ENCODE measurements at places on chromosomes 16 and 17. TPM values are rescaled to one million over a fixed set of nuclear protein-coding genes. Genes with fewer than 3 reads are reported as not detected.

The ADAM11 gene
- 0.23 TPM for total RNA-seq

The TBC1D3D gene
- 0.53 TPM for total RNA-seq

The HSPB9 gene
- not detected for total RNA-seq

The ZSCAN10 gene
- total RNA-seq = not detected

The CBX2 gene
- total RNA-seq = 19.9 TPM

The TUBG1 gene
- 75.8 TPM for total RNA-seq

The KCNJ18 gene
- total RNA-seq = not detected

The KRT15 gene
- total RNA-seq = 11.4 TPM

The ABCA8 gene
- 0.12 TPM for total RNA-seq

The PABPN1L gene
- not detected for total RNA-seq

The RHBDF1 gene
- 46.6 TPM for total RNA-seq

The CBLN1 gene
- 0.23 TPM for total RNA-seq

The AOC2 gene
- 2.0 TPM for total RNA-seq

The GCSH gene
- total RNA-seq = 17.2 TPM

The NPW gene
- 0.35 TPM for total RNA-seq

The TVP23B gene
- total RNA-seq = 26.0 TPM

The ADAP2 gene
- total RNA-seq = 0.68 TPM

The CA7 gene
- total RNA-seq = not detected

The MMP2 gene
- 246 TPM for total RNA-seq

The CA10 gene
- total RNA-seq = not detected

The NPIPB6 gene
- not detected for total RNA-seq

The SCNN1G gene
- not detected for total RNA-seq

The TNFRSF13B gene
- not detected for total RNA-seq

All from glomerular endothelial cell (primary cell).